ENCODE measurements at places on chromosomes 13 and 19.

GRCh38 chr19:38728752-38729541 is 15.3 kb downstream of the CAPN12 start:
- no peak for DNase-seq

DNA sequence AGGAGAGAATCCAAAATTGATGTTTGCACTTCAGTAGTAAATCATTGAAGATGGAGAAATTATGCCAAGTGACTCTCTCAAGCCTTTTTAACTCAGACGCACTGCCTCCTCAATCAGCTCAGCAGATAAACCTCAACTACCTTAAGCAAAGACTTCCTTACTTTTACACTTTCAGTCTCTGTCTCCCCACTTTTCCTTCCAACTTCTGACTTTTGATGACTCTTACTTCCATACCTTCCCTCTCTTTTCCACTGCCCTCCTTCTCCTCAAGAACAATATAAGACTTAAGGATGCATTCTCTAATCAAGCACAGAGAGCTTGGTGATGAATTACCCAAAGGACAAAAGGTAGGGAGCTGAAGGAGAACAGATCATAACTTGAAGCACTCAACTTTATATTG is 4.8 kb upstream of the DACH1 start:
- no peak for DNase-seq

GRCh38 chr13:39510316-39510695 is 92.7 kb downstream of the LHFPL6 start:
- DNase-seq = peak; percentile 91

DNA sequence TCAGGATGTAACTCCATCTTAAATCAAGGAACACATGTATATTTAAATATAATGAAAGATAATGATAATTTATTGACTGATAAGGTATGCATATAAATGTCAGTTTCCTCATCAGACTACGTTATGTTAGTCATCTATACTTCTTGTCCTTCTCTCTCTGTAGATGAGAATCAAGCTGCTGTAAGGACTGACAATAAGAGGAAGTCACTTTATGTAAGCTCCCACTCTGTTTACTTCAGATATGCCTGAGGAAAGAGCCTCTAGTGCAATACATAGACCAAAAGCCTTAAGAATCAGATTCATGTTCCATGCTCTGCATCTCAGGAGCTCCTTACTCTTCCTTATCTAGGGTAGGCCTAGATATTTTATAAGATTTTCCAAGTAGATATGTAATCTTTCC is 9.6 kb upstream of the SLITRK6 start:
- DNase-seq = no peak

DNA sequence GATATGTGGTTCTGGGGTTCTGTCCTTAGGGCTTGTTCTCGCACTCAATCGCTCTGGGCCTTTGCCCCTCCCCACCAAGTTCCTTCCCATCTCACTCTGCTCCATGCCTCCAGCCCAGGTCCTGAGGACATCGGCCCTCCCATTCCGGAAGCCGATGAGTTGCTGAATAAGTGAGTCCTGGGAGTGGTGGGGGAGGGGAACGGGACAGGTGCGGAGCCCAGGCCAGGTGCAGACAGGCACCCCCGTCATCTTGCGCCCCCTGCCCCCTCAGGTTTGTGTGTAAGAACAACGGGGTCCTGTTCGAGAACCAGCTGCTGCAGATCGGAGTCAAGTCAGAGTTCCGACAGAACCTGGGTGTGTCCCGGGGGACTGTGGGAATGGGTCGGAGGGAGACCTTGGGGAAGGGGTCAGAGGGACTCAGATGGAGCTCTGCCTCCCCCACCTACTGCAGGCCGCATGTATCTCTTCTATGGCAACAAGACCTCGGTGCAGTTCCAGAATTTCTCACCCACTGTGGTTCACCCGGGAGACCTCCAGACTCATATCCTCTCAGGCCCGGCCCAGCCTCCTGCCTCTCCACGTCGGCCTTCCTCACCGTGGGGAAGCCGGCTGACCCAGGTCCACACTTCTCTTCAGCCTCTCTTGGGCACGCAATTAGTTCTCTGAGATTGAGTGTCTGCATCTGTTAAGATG is 10.1 kb downstream of the FUZ start:
- peak; percentile 10 for DNase-seq

GRCh38 chr19:12665671-12666264 is 774 bp downstream of the MAN2B1 start:
- no peak for DNase-seq

DNA sequence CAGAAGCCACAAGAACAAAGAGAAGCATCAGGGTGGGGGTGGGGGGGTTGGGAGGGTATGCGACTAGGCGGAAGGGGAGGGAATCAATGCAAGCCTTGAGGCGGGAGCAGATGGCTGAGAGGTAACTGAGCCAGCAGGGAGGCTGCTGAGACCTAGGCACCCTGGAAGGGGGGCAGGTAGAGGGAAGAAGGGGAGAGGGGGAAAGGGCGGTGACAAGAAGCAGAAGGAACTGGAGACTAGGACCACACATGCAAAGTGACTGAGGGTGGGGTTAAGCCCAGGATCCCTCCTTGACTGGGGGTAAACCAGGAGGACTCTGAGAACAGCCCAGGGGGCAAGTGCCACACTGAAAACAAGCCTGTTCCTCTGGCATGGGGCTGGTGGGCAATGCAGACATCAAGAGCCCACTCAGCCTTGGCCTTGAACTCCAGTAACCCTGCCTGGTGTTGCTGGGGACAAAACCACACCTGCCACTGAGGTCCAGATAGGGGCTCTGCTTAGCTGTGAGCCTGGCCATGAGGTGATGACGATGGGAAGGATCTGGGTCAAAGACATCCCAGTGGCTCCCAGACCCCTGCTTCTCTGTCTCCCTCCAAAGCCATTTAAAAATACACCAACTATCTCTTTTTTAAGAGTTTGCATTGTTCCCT is 20.3 kb downstream of the OPA3 start:
- DNase-seq = no peak

GRCh38 chr13:48210178-48210577 is 22.8 kb upstream of the ITM2B start:
- no peak for DNase-seq

- no peak for DNase-seq
Observed at GRCh38 chr19:27846944-27847343, 1366.0 kb downstream of the UQCRFS1 start.

DNA sequence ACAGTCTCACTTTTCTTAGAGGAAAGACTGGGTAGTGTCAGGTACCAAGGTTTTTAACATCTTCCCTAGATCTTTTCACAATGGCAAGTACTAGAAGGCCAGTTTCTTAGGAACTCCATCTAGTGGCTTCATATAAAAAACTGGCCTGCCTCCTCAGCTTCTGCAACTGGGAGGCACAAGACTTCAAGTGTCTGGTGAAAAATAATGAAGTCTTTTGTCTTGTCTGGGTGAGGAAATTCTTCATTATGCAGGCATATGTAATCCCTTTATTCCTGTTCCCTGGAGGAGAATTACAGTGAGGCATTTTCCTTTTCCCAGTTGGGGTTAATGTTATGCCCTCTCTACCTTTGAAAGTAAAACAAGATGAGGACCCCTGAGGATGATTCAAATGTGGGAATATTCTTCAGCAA is 300.5 kb downstream of the NALCN start:
- DNase-seq = no peak

DNA sequence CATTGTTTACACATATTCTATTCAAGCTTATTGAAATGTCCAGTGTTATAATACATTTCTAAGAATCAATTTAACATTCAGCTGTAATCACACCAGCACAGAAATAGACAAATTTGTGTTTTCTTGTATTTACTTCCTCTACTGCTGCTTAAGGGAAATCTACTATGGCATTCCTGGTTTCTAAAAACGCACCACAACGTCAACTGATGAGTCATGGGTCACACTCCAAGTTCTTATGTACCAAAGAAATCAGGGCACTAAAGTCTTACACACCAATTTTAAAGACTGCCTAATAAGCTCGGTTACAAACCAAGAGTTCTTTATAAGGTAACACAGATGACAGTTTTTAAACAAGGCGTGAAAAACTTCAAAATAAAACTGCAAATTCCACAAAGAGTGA is 13.2 kb downstream of the LNX2 start:
- DNase-seq = no peak

- DNase-seq = no peak
Observed at GRCh38 chr13:43764349-43764748, 22.4 kb downstream of the ENOX1 start.

DNA sequence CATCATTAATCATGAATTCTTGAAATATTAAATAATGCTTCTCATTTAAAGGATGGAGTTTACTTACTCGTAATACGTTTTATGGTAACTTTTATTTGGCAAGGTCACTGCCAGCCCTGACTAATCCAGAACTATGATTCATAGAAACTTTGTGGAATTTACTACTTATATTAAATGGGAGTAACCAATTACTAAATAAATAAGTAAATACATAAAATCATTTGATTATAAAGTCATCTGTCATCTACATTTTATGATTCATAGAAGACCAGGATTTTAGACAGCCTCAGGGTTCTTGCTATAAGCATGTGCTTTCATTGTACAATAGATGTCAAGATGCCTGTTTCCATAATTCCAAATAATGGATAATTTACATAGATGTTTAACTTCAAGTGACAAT is 611.1 kb downstream of the TBC1D4 start:
- DNase-seq = no peak

GRCh38 chr19:14786421-14786851 is 8.1 kb upstream of the ADGRE2 start:
- DNase-seq = no peak

- no peak for DNase-seq
Observed at GRCh38 chr13:77544758-77545338, 9.3 kb downstream of the SCEL start.

DNA sequence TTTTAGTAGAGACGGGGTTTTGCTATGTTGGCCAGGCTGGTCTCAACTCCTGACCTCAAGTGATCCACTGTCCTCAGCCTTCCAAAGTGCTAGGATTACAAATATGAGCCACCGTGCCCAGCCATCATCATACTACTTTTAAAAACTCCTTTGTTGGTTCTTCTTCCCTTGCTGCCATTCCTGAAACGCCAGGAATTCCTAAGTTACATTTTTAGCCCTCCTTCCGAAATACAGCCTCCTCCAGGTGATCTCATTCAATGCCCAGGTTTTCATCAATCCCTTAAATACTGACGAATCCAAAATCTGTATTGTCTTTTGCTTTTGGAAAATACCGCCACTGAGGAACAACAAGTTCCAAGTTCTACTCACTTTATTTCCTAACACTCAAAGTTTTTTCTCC is 25.3 kb upstream of the EBPL start:
- no peak for DNase-seq

DNA sequence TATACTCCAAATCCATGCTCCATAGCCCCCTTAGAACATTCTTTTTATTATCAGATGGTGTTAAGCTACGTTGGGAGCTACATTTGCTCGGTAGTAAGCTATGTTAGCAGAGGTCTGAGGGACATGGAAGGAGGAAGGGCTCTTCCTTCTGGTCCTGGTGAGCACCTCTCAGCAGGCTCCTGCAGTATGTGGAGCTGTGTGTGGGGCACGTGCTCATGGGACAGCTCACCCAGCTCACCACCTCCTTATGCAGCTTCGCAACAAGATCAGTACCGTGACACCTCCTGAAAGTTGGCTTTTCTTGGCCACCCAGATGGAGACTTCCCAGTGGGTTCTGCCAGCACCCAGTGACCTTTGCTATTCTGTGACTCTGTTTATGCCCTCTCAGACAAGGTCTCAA is 400.5 kb upstream of the SLC10A2 start:
- no peak for DNase-seq

DNA sequence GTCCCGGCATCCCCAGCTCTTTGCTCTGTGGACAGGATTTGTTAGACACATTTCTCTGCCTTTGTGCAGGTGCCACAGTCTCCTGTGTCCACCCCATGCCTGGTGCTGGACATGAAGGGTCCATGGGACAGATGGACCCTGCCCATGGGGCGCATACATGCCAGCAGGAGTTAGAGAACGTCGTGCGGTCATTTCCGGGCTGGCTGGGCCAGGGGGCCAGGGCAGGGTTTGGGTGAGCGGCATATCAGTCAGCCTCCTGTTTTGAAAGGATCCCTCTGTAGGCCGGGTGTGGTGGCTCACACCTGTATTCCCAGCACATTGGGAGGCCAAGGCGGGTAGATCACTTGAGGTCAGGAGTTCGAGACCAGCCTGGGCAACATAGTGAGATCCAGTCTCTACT is 11.0 kb downstream of the KLHL26 start:
- DNase-seq = no peak

GRCh38 chr13:71661921-71662320 is 205.1 kb downstream of the DACH1 start:
- DNase-seq = no peak

DNA sequence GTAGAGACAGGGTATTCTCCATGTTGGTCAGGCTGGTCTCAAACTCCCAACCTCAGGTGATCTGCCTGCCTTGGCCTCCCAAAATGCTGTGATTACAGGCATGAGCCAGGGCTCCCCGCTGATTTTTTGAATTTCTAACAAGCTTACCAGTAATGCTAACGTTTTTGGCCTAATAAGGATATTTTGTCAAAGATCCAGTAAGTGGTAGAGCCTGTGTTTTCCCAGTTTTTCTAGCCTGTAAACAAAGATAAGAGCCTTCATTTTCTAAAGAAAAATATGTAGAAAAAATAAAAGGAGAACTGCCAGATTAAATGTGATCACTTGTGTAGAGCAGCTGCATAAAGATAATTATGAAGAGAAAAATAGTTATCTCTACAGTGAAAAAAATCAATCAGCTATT is 37.7 kb downstream of the ZNF93 start:
- no peak for DNase-seq

DNA sequence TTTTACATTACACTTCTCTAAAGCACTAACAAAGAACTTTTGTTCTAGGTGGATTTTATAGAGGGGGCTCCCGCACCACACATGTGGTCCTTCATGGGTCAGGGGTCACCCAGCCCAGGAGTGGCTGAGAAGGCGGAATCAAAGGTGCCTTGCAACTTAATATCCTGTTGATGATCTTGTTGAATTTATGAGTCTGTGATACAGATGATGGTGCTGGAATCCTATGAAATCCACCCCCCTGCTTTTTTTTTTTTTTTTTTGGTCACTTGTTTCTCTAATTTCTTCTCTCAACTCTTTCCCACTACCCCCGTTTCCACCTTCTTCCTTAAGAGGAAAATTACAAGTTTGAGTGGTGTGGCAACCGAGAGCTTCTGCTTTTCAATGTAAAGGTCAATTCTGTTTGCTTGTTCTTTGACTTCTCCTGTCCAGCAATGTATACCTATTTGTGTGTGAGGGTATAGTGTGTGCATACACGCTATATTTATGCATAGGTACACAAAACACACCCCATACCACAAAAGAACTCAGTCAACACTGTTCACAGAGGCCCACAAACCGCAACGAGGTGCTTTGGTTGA is 4.2 kb upstream of the ZIC2 start:
- DNase-seq = peak; percentile 28

DNA sequence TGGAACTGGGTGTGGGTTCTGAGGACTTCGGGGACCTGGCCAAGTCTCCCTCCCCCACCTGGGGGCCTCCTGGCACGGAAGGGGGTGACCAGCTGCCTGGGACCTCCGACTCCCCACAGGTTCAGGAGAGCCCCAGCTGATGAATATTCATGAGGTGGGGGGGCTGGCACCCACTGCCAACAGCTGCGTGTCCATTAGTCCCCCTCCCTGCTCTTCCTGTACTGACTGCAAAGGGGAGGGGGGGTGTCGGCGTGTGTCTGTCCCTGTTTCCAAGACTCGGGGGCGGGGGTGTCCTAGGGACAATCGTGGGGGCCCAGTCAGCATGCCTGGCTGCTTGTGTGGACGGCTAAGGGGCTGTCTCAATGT is 10.6 kb upstream of the NFIX start:
- DNase-seq = no peak
